NCI-H1417 (cell line): ENCODE measurements at places on chromosomes 2 and 18.

- no peak for DNase-seq
Observed at GRCh38 chr18:78957140-78957539, 22.5 kb upstream of the SALL3 start.

DNA sequence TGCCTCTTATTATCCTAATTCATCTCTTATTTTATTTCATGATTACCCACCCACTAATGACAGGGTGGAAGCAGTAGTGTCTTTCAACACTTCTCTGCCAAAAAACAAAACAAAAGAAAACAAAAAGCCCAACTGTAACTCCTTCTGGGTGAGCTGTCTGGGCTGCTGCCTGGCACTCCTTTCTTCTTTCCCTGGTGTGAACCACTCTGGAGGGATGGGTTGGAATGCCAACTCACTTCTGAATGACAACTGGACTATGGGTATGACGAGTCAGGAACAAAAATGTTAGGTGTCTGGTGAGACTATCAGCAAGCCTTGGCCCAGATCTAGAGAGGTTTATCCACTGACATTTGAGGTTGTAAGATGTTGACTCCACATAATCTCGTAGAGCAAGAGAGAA lies 88.3 kb upstream of the ITGB6 start:
- no peak for DNase-seq

DNA sequence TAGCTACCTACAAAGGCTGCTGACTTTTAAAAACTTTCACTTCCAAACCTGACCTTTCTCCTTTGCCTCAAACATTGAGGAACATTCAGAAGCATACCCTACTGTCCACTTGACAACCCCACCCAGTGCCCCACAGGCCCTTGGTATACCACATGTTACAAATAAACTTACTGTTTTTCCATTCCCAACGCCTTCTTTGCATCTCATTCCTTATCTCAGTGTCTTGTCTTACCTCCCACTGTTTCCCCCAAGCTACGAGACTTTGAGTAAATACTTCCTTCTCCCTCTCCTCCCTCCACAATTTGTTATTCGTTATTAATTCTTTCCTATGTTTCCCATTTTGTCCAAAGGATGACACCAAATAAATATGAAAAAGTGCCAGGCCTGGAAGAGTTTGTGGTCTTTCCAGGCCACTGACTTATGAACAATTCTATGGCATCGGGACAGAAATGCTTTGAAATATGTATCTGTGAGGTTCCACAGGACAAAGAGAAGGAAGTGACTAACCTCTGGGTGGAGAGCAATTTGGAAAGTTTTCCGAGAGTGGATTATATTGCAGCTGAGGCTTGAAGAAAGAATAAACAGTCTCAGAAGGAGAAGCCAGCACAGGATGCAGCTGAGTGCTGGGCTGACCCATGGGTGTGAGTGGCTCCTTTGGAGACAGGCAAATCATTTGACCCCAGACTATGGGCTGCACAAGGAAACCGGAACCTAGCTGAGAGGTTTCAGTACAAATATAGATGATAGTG lies 409.0 kb downstream of the LPIN1 start:
- no peak for DNase-seq

GRCh38 chr2:67548317-67549201 lies 151.4 kb downstream of the ETAA1 start:
- DNase-seq: no peak

DNA sequence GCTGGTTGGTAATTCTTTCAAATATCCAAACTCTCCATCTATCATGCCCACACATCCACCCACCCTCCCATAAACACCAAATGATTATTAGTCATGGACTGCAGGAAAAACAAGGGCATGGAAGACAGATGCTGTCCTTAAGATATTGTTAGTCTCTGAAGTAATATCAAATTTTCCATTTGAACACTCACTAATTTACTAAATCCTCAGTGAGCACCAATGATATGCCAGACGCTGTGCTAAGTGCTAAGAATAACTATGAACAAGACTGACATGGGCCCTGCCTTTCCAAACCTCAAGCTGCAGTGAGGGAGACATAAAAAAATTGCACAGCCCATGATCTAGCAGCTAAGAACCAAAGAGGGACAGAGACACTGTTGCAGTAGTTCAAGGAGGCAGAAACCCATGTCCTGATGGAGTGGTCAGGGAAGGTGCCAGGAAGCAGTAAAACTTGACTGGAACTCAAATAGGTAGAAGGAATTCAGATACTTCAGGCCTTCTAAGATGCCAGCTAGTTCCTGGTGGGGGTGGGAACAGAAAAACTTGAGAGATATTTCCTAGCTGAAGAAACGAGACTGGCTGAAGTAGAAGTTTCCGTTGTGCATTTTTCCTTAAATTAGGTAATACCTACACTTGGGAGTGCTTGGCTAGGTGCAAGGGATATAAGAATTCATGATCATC lies 182.1 kb downstream of the OSR1 start:
- DNase-seq: no peak

DNA sequence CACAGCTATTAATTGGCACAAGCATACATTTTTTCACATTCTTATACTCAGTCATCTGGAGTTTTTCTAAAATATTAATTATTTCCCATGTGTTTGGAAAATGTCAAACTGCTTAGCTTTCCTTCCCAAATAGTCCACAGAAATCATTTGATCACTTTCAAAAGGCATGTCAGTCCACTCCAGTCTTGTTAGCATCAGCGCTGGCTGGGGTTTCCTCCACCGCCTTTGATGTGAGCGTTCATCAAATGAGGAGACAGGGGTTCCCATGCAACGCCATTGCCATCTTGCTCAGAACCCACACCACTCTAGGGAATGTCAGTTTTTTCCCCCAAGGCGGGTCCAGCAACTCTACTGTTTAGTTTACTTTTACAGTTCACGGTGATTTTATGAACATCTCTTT lies 13.1 kb upstream of the RAX start:
- no peak for DNase-seq

GRCh38 chr18:53920312-53921075 lies 304.0 kb downstream of the MBD2 start:
- DNase-seq: no peak

- DNase-seq: no peak
Observed at GRCh38 chr2:129901754-129902415, 77.6 kb upstream of the RAB6C start.

- DNase-seq: no peak
Observed at GRCh38 chr18:61653823-61654551, 238.8 kb downstream of the RNF152 start.

- DNase-seq: no peak
Observed at GRCh38 chr2:167335541-167335992, 447.3 kb downstream of the XIRP2 start.

DNA sequence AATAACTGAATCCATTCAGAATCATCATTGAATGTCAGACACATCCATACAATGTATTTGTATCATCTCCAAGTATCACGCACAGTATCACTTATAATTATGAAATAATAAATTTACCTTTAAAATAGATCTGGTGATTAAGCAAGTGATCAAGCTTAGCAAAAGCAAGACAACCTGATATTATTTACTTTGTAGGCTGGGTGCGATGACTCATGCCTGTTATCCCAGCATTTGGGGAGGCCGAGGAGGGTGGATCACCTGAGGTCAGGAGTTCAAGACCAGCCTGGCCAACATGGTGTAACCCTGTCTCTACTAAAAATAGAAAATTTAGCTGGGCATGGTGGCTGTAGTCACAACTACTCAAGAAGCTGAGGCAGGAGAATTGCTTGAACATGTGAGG lies 421.0 kb upstream of the NETO1 start:
- no peak for DNase-seq

DNA sequence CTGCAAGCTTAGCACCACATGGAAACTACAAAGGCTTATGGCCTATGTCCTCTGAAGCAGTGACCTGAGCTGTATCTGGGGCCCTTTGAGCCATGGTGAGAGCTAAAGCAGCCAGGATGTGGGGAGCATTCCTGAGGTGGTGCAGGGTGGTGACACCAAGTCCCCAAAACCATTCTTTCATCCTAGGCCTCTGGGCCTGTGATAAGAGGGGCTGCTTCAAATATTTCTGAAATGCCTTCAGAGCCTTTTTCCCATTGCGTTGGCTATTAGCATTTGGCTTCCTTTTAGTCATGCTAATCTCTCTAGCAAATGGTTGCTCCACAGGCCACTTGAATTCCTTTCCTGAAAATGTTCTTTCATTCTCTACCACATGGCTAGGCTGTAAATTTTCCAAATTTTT lies 13.4 kb downstream of the CCDC150 start:
- no peak for DNase-seq

DNA sequence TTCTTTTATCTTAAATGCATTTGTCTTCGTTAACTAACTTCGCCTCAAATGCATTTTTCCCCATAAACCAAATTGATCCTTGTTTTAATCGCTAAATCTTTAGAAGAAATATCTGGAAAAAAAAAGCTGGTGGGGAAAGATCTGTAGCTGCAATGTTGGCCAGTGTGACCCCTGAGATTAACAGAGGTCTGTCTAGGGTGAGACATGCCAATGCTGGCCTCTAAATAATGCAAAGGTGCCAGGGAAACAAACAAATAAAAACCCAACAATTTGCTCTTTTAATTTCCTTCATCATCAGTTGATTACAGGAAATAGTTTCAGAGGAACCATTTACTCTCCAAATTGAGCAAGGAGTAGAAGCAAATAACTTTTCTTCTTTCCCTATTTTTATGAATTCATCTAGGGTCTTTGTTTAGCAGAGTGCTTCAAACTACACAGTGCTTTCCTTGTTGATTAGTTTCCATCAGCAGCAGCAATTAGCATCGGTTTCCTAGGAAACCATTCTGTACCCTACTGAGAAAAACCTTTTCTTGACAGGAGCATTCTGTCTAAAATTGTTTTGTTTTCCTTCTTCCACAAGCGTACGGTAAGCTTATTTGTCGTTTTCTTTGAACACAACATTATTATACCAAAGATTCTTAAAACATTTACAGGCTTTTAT lies 100.5 kb upstream of the UNC80 start:
- DNase-seq: no peak

GRCh38 chr2:233353769-233354499 lies at the start of gene DGKD:
Gene DGKD (plus strand): TSS chr2:233354494. CDS start chr2:233354519, 25 bp downstream.
- peak; percentile 57 for DNase-seq

DNA sequence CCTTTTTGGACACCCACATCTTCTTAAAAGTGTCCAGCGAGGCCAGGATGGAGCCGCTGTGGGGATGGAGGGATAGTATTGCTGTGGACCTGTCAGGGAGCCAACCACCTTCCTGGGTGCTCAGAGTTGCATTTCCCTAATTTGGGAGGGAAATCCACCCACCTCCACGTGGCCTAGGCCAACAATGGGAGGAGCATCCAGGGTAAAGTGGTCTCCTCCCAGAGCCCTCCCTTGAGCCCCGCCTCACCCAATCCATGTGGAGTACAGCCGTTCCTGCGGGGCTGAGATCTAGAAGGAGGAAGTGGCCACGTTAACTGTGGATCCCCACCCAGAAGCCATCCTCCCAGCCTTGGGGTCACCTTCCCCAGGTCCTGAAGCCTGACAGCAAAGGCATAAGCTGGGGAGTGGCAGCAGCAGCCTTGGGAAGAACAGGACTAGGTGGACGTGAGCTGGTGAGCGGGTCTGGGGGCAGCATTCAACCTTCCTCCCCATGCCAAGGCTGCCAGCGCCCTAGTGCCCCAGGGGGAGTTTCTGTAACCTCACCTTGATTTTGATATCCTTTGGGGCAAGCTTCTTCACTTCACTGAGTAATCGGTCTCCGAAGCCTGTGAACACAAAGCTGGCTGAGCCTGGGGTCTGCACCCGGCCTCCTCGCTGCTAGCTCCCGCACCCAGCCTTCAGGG lies 6.8 kb downstream of the ACTR1B start:
- no peak for DNase-seq

GRCh38 chr2:230885463-230886130 lies 20.9 kb downstream of the ITM2C start:
- peak; percentile 86 for DNase-seq

DNA sequence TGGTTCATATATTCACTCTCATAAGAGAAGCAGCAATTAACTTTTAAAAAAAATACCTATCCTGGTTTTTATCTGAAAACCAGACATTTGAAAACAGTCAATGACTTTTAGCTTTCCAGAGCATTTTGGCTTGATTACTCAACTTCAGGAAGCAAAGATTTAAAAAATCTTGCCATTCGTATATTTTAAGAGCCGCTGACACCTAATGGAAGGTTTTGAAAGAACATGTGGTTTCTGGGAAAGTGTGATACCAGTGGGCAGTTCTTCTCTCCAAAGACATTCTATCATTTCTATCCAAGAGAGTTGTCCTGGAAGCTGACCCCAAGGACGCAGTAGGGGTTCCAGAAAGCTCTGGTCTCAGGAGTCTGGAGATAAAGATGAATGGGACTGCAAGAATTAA lies 234.7 kb downstream of the TTC32 start:
- DNase-seq: peak; percentile 66

DNA sequence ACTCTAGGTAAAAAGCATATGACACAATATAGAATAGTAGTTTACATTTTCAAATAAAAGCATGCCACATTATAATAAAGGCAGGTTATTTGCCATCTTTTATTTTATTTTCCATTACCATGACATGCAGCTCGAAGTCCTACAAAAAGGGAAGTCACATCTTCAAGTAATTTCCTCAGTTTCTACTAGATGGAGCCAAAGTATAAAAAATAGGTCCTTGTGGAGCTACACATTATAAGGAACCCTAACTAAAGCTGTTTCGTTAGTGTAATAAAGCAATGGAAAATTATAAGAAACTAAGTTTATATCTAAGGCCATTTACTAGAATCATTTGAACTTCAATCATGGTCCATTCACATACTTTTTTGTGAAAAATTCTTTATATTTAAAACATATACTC lies 674.5 kb downstream of the KCNJ3 start:
- DNase-seq: peak; percentile 61

DNA sequence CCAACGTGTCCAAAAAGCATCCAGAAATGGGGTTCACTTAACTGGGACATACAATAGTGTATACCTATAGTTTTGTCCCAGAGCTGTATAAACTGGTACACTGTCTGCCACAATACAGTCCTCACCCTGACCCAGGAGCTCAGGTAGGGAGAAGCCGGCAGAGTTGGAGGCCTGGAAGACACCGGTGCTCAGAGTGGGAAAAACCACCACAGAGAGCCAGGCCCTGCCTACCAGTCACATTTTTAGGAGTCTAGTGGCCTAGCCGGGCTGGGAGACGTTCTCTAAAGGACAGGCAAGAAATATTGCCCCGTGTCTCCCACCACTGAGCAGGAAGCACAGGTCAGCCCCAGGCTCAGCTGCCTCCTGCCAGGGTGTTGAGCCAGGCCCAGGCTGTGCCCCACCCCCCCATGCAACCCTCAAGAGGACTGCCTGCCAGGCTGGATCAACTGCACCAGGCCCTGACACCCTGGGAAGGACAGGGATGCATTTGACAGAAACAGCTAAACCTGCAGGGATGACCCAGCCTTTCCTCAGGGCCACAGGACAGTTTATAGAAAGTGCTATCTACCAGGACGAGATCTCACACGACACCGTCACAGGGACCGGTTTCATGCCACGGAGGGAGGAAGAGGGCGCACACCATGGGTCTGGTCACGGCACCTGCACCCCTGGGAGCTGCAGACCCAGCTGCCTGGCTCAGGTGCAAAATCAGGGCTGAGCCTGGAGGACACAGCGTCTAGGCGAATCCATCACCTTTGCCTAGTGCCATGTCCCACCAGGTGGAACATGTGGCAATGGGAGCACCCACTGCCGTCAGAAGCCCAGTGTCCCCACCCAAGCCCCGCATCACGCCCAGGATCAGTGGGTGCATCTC lies 89.9 kb downstream of the TMEM18 start:
- DNase-seq: no peak

GRCh38 chr2:12050396-12050795 lies 304.0 kb downstream of the LPIN1 start:
- no peak for DNase-seq
